ENCODE measurements at places on chromosomes 1 and 21.

DNA sequence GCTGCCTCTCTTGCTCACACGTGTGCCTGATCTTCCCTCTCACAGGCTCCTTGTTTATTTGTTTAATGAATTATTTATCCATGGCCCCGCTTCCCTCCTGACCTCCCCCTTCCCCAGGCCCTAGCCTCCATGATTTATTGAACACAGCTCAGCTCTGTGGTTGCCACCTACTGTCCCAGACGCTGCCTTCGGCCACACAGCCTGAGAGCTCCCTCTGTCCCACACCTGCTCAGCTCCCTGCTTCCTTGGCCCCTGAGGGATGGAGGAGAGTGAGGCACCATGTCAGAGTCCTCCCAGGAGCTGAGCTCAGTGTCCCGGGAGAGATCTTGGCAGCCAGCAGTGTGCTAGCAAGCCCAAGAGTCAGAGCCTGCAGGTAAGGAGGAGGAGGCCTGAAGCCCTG lies 3.1 kb upstream of the EFNA3 start:
- DNase-seq, result no peak

GRCh38 chr1:39048745-39049370 lies 22.7 kb downstream of the NDUFS5 start:
- no peak for DNase-seq

DNA sequence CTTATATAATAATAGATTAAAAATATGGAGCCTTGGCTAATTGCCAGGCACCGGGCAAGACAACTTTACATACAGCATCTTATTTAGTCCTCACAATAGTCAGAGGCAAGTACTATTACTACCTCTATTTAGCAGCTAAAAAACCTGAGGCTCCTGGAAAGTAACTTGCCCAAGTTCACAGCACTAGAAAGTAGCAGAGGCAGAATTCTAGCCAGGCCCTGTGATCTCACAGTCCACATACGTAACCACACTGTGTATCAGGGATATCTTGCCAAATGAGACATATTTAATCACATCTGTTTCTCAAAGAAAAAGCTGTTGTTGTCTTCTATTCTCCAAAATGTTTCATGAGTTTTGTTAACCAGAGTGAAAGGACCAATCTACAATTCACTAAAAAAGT lies 378.5 kb downstream of the PLPP3 start:
- DNase-seq, result no peak

DNA sequence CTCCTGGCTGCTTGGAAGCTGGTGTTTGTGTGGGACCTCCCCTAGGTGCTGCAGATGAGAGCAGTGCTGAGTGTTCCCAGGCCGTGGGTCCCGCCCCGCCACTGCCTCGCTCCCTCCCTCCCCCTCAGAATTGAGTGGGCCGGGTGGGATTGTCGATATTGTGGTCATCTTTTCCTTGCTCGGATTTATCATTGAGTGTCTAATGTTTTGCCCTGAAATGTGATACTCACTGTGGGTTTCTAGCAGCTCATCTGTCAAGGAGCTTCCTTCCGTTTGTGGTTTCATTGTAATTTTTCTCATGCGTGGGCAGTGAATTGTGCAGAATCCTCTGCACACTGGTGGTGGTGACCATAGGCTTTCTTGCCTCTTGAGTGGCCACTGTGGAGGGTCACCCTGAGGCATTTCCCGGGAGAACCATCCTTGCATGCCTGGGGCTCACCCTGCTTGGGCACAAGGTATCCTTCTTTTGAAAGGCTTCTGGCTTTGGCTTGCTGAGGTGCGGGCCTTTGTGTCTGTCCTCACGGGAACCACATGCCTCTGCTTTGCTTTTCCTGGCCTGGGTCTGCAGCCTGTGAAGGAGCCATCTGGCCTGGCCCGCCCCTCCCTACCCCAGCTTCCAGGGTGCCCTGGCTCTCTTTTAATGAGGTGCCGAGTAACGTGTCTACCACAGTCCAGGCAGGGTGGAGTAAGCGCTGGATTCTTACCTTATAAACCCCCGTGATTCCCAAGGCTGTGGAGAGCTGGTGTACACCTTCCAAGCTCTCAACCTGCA lies 25.6 kb downstream of the SLX9 start:
- no peak for DNase-seq

GRCh38 chr1:226083302-226084101 lies 21.0 kb downstream of the H3-3A start:
- peak; percentile 79 for DNase-seq

DNA sequence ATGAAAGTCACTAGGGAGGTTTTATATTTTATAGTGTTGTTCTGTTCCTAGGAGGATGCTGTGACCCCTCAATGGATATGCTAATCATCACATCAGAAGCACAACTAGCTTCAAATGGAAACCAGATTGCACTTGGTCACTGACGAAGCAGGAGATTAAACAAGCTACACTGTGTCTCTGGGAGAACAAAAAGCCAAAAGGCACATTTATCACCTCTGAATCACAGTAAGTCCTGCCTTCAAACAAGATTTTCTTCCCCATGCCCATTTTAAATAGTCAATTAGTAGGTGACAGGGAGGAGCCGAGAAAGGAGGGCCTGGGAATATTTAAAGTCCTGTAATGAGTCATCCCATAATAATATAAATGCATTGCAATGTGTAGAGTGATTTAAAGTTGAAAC lies 38.1 kb downstream of the RGS2 start:
- no peak for DNase-seq

DNA sequence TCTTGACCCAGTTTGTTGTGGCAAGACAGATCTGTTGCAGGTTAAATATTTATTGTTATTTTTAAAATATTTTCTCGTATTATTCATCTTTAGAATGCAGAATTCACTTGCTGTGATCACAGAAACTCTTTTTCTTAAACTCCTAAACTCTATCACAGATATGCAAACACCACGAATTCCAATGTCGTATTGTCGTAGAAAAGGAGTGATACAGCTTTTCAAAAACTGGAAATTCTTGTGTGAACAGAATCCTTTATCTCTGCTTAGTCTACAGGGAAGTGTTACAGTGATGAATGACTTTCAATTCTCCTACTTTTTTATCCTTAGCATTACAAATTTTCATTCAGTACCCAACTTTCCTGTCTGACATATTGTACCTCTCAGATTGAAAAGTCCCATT lies 1329.5 kb upstream of the B3GALT2 start:
- DNase-seq, result no peak

GRCh38 chr1:48254254-48254653 lies 31.7 kb downstream of the SLC5A9 start:
- no peak for DNase-seq

GRCh38 chr1:28865997-28866650 lies 48.2 kb upstream of the EPB41 start:
- no peak for DNase-seq

DNA sequence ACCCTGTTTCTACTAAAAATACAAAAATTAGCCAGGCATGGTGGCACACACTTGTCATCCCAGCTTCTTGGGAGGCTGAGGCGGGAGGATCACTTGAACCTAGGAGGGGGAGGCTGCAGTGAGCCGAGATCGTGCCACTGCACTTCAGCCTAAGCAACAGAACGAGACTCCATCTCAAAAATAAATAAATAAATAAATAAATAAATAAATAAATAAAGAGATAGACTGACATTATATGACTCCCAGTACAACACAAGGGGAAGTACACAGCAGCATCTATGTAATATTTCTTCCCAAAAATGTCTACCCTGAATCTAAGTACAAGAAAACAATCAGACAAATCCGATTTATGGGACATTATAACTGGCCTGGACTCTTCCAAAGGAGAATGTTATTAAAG lies 35.1 kb downstream of the LUZP1 start:
- DNase-seq, result no peak

GRCh38 chr1:228143480-228144192 lies 3.6 kb downstream of the GUK1 start:
- no peak for DNase-seq

DNA sequence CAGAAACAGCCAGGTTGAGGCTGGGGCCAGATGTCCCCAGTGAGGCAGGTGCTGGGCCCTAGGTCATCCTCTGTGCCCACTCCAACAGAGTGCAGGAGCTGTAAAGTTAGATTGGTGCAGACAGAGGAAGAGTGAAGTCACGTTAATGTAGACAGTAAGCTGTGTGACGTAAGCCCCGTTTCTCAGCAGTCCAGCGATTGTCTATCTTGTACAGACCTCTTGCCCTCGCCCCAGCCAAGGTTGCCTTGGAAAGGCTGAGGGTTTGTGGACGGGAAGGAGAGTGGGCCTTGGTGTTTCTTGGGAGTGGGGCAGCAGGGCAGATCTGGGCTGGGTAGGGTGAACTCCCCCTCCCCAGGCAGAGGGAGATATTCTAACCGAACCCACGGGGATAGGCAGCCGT lies 13.5 kb downstream of the FAAH start:
- DNase-seq, result no peak

- DNase-seq, result no peak
Measured at GRCh38 chr1:245996811-245997210, 510.3 kb downstream of the SMYD3 start.

DNA sequence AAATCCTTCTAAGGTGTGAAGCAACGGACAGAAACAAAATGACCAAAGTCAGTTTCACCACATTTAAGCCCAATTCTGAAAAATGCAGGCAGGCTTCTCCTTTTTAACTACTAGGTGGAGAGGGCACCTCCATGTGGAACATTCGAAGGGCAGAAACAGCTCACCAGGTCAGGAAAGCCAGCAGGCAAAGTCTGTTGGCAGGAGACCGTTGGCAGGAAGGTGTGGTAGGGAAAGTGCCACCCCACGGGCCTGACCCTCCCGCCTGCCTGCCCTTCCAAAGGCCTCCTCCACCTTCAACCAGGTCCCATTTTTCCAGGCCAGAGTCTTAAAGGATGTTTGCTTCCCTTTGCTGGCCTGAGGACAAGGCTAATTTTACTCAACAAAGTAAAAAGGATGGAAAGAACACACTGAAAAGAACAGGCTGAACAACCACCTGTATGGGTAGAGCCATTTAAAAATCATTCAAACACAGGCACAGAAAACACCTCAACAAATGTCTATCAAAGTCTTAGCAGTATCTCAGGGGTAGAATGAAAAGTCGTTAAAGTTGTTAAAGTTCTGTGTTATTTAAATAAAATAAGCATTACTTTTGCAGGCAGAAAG lies 26.4 kb downstream of the CAPZB start:
- no peak for DNase-seq

GRCh38 chr1:209504571-209504970 lies 78.9 kb upstream of the CAMK1G start:
- DNase-seq, result no peak

- DNase-seq, result no peak
Measured at GRCh38 chr1:153805886-153806719, 30.9 kb downstream of the SLC27A3 start.

GRCh38 chr1:193339401-193339800 lies 153.0 kb upstream of the B3GALT2 start:
- DNase-seq, result no peak

GRCh38 chr1:58789996-58790660 lies 6.3 kb upstream of the JUN start:
- no peak for DNase-seq

DNA sequence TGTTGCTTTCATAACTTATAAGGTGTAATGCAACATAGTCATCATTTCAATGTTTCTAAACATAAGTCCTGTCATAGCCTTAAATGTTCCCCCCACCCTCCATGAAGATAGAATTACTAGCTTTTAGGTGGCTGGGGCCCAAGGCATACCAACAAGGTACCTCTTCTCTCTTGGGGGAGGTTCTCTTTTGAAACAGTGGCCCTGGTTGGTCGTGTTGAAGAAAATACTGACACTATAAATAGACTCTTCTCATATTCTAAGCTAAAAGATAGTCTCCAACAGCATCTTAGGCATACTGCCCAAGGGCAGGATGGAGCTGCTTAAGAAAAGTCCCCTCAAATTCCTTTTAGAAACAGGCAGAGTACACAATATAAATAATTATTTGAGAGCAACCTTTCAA lies 255.0 kb downstream of the FAF1 start:
- peak; percentile 38 for DNase-seq

GRCh38 chr1:84379917-84380180 lies 18.4 kb upstream of the DNASE2B start:
- no peak for DNase-seq

- DNase-seq, result no peak
Measured at GRCh38 chr1:207826557-207827487, 75.0 kb downstream of the CD46 start.

GRCh38 chr1:109959974-109960744 lies 24.4 kb upstream of the AHCYL1 start:
- no peak for DNase-seq

- DNase-seq, result peak; percentile 54
Measured at GRCh38 chr1:24027838-24028468, 47.8 kb upstream of the SRSF10 start.

GRCh38 chr1:214192825-214193643 lies 87.9 kb upstream of the SMYD2 start:
- no peak for DNase-seq

- DNase-seq, result no peak
Measured at GRCh38 chr1:109293026-109293425, 10.1 kb upstream of the PSRC1 start.

DNA sequence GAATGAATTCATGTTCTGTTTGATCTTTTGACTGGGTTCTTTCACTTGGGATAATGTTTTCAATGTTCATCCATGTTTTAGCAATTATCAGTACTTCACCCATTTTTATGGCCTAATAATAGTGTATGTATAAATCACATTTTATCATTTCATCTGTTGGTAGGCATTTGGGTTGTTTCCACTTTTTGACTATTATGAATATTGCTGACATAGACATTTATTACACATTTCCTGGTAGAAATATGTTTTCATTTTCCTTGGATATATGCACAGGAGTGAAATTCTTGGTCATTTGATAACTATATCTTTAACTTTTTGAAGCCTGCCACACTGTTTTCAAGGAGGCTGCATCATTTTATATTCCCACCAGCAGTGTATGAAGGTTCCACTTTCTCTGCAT lies 79.8 kb downstream of the AXDND1 start:
- DNase-seq, result no peak

DNA sequence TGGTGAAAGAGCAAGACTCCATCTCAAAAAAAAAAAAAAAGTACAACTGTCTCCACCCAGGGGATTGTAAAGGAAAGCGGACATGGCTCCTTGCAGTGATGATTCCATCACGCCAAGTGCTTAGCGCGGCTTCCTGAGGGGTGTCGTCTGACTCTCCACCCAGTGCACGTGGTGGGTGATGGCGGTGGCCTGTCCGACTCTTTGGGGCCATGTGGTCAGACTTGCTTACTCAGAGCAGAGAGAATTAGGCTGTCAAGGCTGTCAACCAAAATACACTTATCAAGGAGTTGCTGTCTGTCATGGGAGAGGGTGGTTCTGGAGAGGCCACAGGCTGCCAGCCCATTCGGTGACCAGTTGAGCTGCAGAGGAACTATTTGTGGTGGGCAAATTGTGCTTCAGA lies 49.4 kb downstream of the PTPRF start:
- no peak for DNase-seq

GRCh38 chr21:44517175-44517899 lies 22.7 kb downstream of the KRTAP10-1 start:
- DNase-seq, result peak; percentile 45
